ENCODE measurements at places on chromosomes 3 and 15.

DNA sequence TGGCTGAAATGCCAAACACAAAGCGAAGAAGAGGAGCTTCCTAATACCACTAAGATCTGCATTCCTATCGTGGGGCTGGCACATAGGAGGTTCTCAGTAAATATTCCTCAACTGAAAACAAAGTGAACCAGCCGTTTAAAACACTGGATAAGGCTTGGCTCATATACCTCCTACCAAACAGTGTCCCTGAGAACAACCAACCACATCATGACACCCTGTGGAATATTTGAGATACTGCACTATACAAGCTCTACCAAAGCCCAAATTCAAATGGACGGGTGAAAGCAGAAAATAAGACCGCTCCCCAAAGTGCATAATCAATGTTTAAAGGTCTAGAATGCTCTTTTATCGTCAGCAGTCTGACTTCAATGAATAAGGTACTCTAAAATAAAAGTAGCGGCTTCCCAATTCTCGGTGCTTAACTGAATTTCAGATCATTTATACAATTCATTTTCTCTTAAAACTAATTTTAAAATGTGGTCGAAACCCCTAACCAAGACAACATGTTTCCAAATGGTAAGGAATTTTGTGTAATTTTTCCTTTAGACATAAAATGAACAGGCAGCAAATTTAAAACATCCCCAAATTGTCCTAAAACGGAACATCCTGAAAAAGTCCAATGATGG lies 425.8 kb downstream of the ERC2 start:
- DNase-seq: peak; percentile 13

DNA sequence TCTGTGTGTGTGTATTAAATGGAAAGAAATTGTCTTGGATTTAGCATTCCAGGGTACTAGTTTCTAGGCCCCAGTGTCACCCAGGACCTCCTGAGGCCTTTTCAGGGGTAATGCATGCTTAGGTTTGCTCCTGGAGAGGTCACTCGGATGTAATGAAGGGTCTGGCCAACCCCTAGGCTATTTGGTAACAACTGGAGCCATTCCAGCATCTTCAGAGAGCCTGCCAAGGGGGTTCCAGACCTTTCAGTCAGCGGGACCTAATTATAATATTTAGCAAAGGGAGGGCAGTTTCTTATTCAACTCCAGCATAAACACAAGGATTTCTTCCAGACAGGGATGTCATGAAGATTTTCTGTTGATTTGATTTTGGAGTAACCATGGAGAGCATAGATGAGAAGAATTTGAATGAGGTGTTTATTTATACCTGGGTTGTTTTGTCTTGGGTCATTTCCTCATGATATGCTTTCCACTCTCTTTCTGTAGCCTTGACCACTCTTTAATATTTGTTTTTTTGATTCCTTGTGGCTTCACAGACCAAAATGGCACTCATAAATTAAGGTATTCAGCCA lies 17.4 kb downstream of the KAT2B start:
- no peak for DNase-seq

GRCh38 chr15:59190291-59190690 lies 16.4 kb upstream of the LDHAL6B start:
- no peak for DNase-seq

GRCh38 chr15:31522028-31522427 lies 195.4 kb downstream of the KLF13 start:
- DNase-seq: no peak

- no peak for DNase-seq
Observed at GRCh38 chr3:112261742-112262141, 32.3 kb downstream of the SLC9C1 start.

DNA sequence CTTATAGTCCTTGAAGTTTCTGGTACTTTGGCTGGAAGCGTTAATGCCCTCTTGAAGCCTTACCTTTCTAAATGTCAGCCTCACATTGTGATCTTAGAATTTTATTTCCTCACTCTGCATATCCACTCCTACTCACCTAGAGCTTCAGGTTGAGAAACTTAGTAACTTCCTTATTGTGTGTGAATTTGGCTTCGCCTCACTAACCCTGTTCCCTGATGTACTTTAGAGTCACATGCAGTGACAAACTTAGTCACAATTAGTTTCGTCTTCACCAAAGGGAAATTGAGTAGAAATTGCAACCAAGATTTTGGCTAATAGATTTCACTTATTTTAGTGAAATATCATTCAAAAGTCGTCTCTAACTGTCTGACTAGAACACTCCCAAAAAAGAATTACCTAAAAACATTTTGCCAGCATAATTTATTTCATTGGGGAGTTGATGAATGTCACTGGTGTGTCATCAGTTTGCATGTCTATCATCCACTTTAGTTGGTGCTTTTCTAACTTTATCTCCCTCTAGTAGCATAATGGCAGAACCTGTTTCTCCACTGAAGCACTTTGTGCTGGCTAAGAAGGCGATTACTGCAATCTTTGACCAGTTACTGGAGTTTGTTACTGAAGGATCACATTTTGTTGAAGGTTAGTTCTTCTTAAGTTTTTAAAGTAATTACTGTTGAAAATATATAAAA lies 960 bp downstream of the MFN1 start:
- DNase-seq: no peak

GRCh38 chr3:140219291-140219690 lies 284.3 kb downstream of the CLSTN2 start:
- no peak for DNase-seq

DNA sequence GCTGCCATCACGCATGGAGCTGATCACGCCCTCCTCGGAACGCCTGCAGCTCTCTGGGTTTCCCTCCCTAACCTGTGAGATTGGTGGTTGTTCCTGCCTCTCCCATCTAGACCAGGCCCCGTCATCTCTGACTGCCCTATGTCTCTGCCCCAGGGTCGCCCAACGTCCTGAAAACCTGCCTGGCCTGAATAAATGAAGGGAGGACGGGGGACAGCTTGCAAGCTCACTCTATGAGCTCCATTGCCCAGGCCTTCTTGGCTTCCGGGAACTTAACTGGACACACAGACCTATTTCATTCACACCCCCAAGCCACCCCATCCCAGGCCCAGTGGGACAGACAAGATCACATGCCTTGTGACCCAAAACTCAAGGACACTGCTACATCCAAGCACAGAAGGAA lies 274.2 kb downstream of the XXYLT1 start:
- DNase-seq: no peak

- DNase-seq: no peak
Observed at GRCh38 chr15:91447991-91448644, 348.1 kb downstream of the SV2B start.

DNA sequence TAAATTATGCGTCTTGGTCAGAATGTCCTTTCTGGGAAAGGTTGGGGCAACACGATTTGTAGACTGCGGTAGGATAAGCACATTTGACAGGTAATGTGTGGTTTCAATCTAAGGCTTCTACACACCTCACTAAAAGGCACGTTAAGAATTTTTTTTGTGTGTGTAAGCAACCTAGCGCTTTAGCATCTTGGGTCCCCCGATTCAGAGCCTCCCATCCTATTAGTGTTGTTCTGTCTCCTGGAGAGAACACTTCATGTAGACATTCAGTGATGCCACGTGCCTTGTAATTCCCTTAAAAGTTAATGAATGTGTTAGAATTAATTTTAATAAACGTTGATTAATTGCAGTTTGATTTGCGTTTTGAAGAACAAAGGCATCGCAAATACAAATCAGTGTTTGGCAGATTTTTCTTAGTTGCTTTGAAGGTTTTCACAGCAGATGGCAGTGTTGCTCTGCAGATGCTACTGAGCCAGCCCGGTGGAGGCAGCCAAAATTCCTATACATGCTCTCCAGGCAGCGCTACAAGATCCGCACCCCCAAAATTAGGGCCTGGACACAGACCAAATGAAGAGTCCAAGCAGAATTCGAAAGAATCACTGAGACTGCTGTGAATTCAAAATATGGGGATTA lies 63.5 kb downstream of the OTOL1 start:
- peak; percentile 33 for DNase-seq

GRCh38 chr3:31815006-31815405 lies 166.1 kb downstream of the OSBPL10 start:
- DNase-seq: no peak

- no peak for DNase-seq
Observed at GRCh38 chr15:81113861-81114291, 20.2 kb upstream of the CFAP161 start.
